ENCODE measurements at places on chromosomes 4 and X. TPM values are rescaled to one million over a fixed set of nuclear protein-coding genes. Genes with fewer than 3 reads are reported as not detected.

The PITX2 gene
- total RNA-seq = not detected

The NUP62CL gene
- not detected for total RNA-seq

The PFKFB1 gene
- total RNA-seq = 13.9 TPM

The MAGEA2 gene
- not detected for total RNA-seq

The LNX1 gene
- total RNA-seq = 72.4 TPM

The NPY2R gene
- total RNA-seq = 0.28 TPM

The SOWAHB gene
- 0.12 TPM for total RNA-seq

All from omental fat pad (tissue), 4 donors.